ENCODE measurements at places on chromosomes 11 and 22. TPM values are rescaled to one million over a fixed set of nuclear protein-coding genes. Genes with fewer than 3 reads are reported as not detected.

Gene C11orf97
- 3.5 TPM for polyA plus RNA-seq

Gene AP5B1
- polyA plus RNA-seq: 4.2 TPM

Gene APOA4
- polyA plus RNA-seq: not detected

Gene ASRGL1
- polyA plus RNA-seq: 2.3 TPM

Gene KMT2A
- 52.8 TPM for polyA plus RNA-seq

Measured in right lung (tissue), 10 donors.